ENCODE measurements at places on chromosomes 3 and 15.

- no peak for DNase-seq
Observed at GRCh38 chr3:60979461-60980341, 271.6 kb downstream of the FHIT start.

DNA sequence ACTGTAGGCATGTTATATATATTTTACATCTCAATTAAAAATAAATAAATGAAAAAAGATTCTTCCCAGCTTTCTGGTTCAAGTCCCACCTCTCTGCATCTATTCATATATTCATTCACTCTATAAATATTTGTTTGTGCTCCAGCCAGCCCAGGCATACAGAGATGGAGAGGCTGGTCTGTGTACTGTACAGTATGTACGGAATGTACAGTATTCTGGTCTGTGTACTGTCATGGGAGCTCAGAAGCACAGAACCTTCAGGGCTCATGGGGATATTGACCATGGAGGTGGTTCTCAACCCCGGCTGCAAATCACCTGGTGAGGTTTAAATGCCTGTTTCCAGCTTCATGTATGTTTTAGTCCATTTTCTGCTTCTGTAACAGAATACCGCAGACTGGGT lies 13.8 kb downstream of the CORO2B start:
- DNase-seq: no peak

GRCh38 chr3:30349507-30349906 lies 256.9 kb upstream of the TGFBR2 start:
- DNase-seq: no peak

DNA sequence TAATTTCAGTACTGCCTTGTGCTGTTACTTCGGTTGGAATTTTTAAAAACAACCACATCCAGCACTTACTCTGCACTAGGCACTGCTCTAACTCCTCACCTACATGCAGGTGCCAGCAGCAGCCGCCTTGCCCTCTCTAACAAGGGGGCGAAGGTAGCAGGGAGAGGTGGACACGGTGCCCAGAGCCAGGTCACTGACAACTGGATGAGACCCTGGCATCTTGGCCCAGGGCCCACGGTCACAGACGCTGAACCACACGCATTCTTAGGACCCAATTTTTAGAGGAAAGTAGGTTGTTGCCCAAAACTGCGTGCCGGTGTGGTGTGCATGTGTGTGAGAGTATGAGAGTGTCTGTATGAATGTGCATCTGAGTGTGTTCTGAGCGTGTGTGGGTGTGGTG lies 63.4 kb upstream of the GATA2 start:
- DNase-seq: no peak

DNA sequence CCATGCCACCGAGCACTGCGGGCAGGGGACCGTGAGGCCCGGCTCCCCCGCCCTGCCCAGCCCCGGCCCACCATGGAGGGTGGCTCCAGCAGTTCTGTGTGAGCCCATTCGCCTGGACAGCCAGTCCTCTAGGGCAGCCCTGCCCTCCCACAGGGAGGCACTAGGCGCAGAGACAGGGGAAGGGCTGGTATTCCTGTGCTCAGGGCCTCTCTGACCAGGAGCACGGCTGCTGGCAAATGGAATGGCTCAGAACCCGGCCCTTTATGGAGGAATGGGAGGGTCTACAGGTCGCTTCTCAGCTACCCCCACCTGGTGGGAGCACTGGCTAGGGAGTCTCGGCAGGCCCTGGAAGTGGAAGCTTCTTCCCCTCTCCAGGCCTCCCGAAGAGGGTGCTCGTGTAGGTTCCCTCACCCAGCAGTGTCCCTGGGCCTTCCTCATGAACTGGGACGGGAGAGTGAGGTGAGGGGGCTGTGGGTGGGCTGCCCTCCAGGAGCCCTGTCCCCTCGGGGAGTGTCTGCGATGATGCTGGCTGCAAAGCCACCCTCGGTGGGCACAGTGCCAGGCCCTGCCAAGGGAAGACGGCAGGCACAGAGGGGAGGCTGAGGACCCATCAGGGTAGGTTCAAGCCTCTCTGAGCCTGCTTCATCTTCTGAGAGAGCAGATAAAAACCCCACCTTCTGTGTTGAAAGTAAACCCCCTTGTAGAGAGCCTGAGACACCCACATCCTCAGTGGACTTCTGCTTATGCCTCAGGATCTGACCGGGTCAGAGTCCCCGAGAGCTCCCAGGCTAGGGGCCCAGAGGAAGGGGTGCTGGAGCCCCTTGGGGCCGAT lies 1.5 kb downstream of the MELTF start:
- no peak for DNase-seq

GRCh38 chr15:84603630-84604379 lies 3.0 kb downstream of the ZSCAN2 start:
- DNase-seq: no peak

- no peak for DNase-seq
Observed at GRCh38 chr3:187739094-187739560, 6.1 kb downstream of the BCL6 start.

GRCh38 chr15:38638811-38639210 lies 74.2 kb upstream of the RASGRP1 start:
- DNase-seq: no peak

GRCh38 chr3:184750349-184751083 lies 38.7 kb upstream of the MAGEF1 start:
- DNase-seq: no peak

- no peak for DNase-seq
Observed at GRCh38 chr3:169389211-169389924, 274.1 kb downstream of the MECOM start.

DNA sequence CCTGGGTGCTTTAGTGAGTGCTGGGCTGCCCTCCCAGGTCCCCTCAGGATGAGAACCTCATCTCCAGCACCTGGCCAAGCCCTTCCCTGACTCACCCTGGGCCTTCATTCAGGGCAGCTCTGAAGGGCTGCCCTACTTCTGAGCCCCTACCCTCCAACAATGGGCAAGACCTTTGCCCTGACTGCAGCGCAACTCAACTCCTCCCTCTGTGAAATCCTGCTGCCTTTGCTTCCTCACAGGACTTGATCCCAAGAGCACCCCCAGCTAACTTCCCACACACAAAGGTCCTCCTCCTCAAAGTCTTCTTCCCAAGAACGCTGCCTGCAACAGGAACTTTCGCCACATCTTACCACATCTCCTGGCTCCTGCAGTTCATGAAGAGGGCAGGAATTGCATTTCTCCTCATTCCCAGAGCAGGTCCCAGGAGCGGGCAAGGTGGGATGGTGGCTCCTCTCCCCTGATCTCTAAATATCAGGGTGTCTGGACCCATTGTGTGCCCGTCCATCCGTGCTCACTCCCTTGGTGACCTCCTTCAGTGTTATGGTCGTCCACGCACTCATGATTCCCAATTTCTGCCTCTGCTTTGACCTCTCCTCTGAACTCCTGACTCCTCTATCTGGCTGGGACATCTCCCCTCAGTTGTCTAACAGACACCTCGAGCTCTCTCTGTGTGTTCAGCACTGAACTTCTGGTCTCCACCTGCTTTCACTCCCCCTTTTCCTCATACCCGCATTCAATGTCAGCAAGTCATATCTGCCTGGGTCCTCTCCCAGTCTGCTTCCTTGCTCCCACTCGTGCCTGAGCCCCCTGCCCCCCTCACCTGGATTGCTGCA lies 4.5 kb upstream of the SSUH2 start:
- no peak for DNase-seq

GRCh38 chr3:139318826-139319225 lies 25.0 kb upstream of the MRPS22 start:
- DNase-seq: no peak
